BJ (cell line): ENCODE measurements at places on chromosomes 7 and 10.

GRCh38 chr7:145143685-145144084 is 307.8 kb upstream of the TPK1 start:
- no peak for DNase-seq

- no peak for DNase-seq
Measured at GRCh38 chr7:130273933-130274255, 7.2 kb downstream of the CPA2 start.

GRCh38 chr10:133565441-133566294 is at the start of gene SYCE1:
TSS of gene SYCE1 (minus strand) at chr10:133565583. CDS start at chr10:133565529, 54 bp downstream.
- DNase-seq: peak; percentile 38

DNA sequence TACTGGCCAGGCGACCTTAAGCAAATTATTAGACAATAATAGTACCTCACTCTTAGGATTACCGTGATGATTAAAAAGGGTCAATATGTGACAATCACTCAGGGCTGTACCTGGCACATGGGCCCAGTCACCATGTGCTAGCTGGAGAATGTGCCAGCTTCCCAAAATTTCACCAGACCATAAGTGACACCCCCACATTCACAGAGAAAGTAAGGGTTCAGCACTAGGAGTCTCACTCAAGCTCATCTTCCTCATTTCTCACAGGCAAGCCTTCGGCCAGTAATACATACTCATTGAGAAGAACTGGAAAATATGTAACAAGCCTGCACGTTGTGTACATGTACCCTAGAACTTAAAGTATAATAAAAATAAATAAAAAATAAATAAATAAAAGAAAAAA is 22.4 kb upstream of the C10orf71 start:
- no peak for DNase-seq

GRCh38 chr10:70982443-70982842 is 94.1 kb upstream of the PCBD1 start:
- DNase-seq: no peak

DNA sequence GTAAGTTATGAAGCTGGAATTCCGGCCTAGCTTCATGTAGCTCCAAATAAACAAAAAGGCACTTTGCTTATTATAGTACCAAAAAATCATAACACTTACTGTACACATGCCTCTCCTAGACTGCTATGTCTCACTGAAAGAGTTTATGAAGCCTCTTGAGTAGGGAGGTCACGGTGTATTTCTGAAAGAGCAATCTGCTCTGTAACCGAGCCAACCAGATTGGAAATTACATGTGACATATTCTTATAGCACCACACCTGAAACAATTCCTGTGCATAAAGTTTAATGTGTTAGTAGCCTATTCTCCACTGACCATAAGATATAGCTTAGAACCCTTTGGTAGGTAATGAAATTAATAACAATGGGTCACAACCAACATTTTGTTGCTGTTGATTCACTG is 1.3 kb upstream of the FAM3C start:
- DNase-seq: no peak

- no peak for DNase-seq
Measured at GRCh38 chr10:131980761-131981428, 828 bp downstream of the BNIP3 start.

GRCh38 chr10:61170594-61170993 is 226.6 kb upstream of the RHOBTB1 start:
- no peak for DNase-seq

DNA sequence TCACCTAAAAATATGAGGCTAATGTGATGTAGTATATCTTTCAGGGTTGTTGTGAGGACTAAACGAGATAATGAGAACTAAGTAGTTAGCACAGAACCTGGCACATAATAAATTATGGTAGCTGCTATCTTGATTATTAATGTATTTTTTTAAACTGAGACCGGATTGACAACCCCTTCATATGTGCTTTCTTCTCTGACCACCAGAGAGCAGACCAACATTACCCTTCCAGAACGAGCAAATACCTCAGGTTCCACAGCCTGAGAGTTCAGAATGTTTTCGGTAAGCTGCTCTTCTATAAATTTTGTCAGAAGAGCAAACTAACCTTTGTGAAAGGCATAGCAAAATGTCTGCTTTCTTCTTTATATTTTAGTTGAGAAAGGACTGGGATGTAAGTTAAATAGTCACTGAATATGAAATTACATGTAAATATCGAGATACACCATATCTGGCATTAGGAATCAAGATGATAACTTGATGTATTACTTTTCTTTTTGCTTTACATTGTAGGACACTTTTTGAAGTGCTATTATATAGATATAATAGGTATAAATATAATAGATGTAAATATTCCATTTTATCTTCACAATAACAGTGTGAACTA is 13.6 kb upstream of the BPGM start:
- no peak for DNase-seq

DNA sequence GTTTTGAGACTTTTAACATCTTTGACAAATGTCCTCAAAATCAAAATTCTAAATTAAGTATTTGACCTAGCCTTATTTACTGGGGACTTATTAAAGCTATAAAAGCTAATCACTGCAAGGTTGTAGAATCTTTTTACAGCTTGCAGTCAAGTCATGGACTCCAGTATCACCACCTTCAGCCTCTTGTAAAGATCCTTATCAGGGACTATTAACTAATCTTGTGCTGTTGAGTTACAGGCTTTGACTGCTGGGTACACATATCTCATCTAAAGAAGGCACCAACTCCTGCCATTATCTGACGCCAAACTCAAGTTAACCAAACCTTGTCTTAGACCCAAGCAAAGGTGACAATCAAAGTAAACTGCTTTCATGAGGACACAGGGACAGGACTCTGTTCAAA is 621.0 kb upstream of the IGFBP3 start:
- no peak for DNase-seq

- DNase-seq: no peak
Measured at GRCh38 chr10:75718991-75719390, 287.6 kb downstream of the LRMDA start.

DNA sequence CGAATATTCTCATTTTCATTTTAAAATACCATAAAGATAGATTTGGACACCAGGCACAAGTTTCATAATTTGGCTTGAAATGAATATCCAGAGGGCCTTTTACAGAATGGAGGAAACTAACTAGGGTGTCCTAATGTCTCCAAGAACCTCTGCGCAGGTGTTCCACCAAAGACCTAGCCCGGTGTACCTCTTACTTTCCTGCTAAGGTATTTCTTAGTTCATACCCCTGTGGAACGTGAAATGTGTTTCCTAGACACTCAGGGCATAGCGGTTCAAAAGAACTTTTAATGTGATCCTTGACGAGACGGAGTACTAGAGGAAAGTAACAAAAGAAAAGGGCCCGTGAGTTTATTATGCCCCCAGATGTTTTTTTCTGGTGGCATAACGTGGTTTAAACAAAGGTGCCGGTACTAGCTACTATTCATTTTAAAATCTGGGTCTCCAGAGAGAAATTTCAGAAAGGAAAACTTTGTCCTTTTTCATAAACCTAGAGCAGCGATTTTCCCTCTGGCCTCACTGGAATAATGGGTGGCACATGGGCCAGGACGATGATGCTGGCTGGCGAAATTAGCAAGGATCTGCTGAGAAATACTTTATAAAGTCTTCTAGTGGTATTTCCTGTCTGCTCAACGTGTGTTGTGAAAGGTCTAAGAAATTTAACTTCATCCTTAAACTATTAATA is 1.4 kb downstream of the APBB1IP start:
- DNase-seq: no peak

DNA sequence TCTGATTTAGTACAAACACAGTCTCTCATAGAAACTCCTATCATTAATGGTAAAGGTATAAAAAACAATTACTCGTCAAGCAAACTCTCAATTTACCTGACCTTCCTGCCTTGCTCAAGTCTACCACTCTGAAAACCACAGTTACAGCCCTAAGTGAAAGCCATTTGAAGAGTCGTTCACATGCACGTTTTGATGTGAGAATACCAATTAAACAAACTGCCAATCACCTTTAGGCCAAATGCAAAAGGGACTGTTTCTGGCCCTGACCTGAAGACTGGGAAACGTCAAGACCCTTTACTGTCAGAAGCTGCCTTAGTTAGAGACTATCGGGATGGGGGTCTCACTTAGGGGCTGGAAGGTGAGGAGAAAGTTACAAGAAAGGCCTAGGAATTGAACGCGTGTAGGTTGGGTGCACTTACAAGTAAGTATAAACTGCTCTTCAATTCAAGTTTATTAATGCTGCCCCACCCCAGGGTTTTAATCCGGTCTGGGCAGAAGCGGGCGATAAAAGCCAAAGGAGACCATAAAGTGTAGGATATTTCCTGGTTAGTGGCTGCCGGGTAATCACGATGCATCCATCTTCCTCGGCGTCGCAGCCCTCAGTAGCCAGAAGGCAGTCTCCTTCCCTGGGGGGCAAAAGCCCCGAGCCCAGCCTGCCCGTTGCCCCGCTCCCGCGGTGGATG is 935 bp downstream of the TM9SF3 start:
- DNase-seq: no peak

DNA sequence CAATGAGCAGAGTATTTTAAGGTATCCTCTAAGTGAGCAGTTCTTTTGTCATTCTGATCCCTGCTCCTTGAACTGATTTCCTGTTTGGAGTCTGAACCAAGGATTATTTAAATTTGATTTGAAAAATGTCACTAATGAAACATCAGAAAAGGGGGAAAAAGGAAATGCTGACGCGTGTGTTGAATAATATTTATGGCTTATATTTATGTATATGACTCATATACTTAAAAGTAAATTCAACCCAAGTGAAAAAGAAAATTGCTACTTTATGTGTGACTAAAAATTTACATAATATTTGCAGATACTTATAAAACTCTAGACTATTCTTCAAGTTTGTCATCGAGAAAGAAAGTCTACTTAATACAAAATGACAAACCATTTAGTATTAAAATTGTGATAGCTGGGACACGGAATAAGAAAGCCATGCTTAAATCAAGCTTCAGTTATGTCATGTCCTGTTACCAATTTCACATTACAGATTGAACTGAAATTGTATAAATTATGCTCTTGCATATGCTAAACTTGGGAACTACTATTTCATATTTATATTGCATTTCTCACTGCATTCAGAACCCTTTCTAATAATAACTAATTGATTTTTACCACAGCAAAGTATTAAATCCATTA is 649.9 kb downstream of the MAGI2 start:
- DNase-seq: no peak

DNA sequence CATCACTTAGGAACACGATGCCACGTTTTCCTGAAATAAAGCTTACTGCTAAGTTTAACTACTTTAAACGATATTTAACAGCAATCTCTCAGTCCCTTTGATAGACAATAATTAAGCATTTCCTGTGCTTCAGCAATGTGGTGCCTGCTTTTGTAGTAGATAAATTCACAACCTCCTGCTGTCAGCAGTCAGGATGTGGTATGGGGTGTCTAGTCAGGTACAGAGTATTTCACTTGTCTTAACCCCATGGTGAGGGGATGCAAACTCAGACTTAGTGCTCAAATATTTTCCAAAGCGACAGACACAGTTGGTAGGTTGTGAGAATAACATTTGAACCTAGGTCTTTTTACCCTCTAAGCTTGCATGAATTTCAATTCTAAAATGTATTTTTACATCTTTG is 526.2 kb upstream of the PFKP start:
- DNase-seq: no peak

- DNase-seq: no peak
Measured at GRCh38 chr10:47031211-47031900, 120.1 kb downstream of the PTPN20 start.

DNA sequence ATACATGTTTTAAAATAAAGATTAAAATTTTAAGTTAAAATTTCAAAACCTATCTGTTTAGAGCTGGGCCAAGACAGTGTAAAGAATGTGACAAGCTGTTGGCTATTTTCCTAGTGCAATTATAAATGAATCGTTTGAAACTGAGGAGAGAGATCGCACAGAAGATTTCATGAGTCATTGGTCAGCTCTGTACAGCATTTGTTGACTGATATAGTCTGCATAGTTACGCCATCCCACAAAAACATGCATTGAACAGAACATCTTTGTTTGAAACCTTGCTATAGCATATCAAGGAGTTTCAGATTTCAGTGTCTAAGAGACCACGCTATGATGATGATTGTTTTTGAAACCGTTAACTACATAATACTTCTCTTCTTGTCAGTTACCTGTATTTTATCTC is 1.3 kb upstream of the C10orf67 start:
- peak; percentile 3 for DNase-seq

GRCh38 chr7:99422186-99422585 is 13.4 kb downstream of the BUD31 start:
- no peak for DNase-seq

DNA sequence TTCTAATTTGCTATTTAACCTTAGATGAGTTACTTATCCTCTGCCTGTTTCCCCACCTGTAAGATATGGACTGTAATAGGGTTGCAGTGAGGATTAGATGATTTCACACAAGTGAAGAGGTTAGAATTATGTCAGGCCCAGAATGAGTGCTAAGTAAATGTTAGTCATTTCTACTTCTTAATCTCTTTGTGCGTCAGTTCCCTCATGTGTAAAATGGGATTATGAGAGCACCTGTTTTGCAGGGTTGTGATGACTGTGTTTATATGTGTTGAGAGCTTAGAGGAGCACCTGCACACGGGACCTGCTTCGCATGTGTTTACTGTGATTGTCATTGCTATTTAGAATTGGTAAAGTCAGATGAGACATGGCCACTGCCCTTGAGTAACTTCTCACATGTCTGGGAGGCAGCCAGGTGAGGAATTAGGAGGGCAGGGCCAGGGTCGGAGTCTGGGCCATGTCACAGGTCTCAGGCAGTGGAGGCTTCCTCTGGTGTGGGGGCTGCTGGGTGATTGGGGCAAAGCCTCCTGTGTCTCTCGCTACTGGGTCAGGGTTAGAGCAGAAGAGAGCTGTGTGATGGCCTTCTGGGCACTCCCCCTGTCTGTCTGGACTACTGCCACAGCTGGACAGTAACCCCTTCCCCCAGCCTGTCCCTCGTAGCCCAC is 106.7 kb downstream of the WDFY4 start:
- no peak for DNase-seq

DNA sequence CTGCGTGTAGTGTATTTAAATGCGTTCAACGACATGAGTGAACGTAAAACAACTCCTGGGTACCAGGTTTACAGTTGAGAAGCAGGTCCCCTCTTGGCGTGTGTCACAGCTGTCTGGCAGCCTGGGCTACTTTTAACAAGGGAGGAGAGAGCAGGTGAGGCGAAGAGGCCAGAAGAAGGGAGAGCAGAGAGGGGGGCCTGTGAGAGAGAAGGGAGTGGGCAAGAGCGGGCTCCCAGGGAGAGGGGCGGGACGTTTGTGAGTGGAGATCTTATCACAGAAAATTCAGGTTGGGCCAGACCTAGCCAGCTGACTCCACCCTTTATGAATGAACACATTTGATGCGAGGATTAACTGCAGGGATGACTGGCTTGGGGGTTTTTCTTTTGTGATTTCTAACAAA is 154.0 kb downstream of the CAMK1D start:
- no peak for DNase-seq

DNA sequence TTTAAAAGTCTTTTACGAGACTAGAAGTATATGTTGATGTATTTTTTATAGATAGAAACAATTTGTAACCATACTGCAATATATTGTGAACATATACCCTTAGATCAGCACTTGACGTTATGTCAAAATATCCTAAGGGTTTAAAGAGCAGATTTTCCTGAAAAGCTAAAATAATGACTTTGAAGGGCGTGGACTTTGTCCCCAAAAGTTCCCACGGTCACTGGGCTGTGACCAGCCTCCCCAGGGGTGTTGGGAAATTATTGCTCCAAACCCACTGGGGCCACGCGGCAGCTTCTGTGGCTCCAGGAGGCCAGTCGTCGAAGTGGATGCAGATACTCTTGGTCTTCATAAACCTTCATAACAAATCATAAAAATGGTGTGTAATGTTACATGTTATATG is 29.9 kb downstream of the DNAJB6 start:
- no peak for DNase-seq
